CD4-positive, alpha-beta T cell treated with Interleukin-17A for 1 hour (primary cell): ENCODE measurements at places on chromosomes 6 and 20.

- DNase-seq: no peak
Observed at GRCh38 chr6:71602385-71603007, 283.9 kb upstream of the RIMS1 start.

GRCh38 chr6:136751522-136751956, 40.7 kb downstream of the MAP3K5 start:
- peak; percentile 67 for DNase-seq

- DNase-seq: no peak
Observed at GRCh38 chr6:94736236-94736635, 841.1 kb upstream of the MANEA start.

DNA sequence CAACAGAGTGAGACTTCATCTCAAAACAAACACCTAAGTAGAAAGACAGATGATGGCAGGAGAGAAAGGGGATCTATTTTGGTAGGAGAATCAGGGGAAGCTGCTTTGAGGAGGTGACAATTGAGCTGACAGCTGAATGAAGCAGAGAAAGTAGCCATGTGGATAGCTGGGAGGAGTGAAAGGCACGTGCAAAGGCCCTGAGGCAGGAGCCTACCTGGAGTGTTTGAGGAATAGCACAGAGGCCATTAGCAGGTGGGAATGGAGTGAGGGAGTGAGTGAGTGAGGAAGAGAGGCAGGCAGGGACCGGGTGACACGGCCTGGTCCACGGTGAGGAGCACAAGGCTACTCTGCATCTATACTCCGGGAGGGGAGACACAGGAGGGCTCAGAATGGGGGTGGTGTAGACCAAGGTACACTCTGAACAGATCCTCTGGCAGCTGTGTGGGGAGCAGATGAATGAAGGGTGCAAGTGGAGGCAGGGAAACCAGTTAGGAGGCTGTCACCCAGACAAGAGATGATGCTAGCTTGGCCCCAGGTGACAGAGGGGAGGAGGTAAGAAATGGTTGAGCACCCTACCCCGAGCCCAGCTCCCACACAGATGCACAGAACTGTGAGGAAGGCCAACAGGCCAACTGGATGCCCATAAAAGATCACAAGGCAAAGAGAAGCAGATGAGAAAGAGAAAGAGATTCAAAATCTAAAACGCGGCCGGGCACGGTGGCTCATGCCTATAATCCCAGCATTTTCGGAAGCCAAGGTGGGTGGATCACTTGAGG, 43.6 kb downstream of the NFATC2 start:
- no peak for DNase-seq

- DNase-seq: no peak
Observed at GRCh38 chr20:51156041-51156982, 133.4 kb upstream of the KCNG1 start.

DNA sequence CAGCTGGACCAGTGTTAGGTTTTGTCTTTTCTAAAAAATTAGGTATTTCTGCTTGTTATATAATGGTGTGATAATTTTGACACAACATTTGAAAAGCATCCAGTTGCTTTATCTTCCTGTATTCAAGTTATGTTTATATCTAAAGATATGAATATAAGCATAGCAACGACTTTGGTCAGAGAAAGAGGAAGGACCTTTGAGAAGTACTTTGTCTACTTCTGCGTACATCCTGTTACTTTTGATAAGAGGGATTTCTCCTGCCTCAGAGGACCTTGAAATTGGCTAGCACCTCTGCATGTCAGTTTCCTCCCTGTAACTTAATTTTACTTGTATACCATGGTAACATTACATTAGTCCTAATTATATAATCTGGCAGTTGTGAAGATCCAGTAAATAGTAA, 24.8 kb downstream of the PHF20 start:
- peak; percentile 50 for DNase-seq

DNA sequence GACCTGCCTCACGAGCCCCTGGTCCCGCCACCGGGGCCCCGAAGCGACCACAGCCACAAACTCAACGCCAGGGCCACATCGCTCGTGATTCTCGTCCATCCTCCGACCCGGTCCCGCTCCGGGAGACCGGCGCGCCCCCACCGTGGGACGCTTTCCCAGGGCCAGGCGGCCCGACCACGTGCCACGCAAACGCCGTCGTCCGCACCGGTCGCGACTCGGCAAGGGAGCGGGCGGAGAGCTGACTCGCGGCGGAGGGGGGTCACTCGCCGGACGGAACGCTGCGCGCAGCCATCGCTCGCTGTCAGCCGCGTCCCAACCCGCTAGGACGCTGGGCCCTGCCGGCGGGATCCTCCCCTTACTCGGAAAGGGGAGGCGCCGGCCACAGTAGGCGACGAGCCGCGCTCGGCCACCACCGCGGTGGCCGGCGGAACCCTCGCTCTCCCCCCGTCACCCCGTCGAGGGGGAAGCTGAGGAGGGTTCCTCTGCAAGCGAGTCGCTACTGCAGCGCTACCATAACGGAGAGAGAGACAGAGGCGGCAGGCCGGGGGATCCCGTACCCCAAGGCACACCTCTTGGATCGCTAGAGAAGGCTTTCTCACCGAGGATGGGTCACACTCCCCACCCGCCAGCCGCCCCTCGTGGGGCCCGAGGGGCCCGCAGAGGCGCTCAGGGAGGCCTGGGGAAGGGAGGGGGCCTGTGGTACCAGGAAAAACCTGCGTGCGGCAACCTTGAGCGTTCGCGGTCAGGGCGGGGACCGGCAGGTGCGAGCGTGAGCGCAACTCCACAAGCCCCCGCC, 511.8 kb upstream of the ZNF337 start:
- DNase-seq: peak; percentile 57

DNA sequence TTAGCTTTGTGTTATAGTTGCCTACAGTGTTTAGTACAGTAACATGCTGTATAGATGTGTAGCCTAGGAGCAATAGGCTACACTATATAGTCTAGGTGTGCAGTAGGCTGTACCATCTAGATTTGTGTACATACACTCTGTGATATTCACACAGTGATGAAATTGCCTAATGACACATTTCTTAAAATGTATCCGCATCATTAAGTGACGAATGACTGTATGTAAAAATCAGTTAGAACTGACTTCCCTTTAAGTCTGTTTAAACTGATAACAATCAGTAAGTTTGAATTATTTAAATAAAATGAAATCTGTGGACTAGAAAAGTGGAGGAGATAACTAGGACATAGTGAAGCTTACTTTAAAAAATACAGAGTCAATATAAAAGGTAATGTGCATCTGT, 176.1 kb downstream of the CDKAL1 start:
- DNase-seq: no peak

DNA sequence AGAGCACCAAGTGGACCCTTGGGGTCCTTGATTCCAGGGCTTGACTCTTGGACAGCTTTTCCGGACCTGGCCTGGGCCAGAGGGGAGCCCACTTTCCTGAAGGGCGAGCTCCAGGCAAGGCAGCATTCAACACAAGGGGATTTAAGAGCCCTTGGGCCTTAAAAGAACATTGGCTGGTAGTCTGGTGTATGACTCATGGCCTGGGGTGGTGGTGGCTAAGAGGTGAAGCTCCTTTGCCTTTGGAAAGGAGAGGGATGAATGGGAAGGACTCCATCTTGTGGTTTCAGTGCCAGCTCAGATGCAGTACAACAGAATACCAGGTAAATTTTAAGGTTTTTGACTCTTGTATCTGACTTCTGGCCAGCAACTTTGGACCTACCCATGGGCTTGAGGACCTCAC, 760.7 kb downstream of the GRIK2 start:
- DNase-seq: no peak

GRCh38 chr20:47230811-47231256, 125.7 kb downstream of the ZMYND8 start:
- DNase-seq: no peak

DNA sequence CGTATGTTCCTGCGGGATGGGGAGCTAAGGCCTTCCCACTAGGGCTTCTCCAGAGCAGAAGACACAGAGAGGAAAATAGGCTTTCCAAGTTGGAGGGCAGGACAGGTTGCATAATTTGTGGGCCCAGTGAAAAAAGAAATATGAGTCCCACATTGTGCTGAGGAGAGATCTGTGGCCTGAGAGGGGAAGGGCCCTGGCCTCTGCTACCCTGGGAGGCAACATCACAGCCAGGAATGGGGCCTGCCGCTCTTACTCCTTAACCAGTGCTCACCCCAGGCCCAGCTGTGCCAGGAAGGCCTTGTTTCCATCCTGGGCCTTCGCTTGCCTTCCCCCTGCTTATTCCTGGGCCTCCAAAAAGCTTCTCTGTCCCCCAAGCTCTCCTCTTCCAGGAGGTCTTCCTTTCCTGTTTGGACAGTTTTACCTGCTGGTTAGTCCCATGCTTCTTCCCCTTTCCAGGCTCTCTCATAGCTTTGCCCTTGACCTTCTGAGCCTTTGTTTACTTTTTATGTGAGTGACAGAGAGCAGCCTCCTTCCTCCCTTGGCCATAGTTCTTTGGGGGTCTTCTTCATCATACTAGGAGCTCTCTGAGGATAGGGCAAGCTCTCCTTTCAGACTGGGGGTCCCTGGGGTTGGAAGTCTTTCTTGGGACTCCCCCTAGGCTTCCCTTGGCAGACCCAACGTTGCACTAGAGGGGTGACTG, 26.2 kb upstream of the VEGFA start:
- no peak for DNase-seq

DNA sequence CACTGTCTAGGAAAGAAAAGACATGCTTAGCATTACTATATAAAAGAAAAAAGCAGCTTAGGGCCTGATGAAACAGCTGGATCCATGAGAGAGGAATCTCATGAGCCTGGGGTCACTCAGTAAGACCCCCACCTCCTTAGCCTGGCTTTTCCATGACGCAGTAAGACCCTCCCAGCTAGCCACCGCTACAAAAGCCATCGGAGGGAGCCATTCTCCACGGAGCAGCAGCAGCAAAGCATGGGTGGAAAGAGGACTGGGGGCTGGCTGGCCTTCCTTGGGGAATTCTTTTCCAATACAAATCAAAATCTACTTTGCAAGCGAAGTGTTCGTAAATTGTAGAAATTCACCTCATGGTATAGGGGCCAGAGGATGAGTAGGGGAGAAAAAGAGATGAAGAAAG, 91.8 kb downstream of the SOD2 start:
- no peak for DNase-seq

DNA sequence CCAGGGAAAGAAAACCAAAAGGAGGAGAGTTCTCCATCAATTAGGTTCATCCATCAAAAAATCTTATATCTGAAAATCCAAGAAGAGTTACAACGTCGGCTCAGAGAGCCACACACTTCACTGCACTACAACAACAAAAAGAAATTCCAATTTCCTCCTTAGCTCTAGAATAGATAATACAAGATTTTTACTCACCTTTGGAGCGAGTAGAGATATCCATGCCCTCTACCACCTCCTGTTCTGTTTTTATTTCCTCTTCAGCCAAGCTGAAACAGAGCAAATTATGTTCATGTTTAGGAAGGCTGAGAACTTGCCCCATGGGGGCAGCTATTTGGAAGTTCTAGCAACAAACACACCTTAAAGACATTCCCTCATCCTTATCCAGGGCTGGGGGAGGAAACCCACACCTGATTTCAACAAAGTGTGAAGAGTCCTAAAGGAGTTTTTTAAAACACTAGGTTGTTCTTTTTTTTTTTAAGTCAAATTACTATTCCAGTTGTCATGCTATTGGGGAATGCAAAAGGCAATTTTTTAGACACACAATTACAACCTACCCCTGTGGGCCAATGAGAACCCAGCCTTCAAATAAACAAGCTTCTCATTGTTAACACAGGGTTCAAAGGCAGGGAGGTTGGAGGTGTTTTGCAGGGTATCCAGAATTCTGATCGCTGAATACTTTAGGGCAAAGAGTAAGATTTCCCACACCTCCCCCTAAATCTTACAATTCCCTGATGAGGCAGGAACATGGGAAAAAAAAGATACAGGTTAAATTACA, 8.7 kb downstream of the ZMYND8 start:
- DNase-seq: no peak

GRCh38 chr6:122818866-122819265, 29.8 kb downstream of the SMPDL3A start:
- no peak for DNase-seq

GRCh38 chr6:118789419-118789818, 104.5 kb upstream of the ASF1A start:
- DNase-seq: no peak

- DNase-seq: no peak
Observed at GRCh38 chr6:150866991-150867501, 1.5 kb downstream of the MTHFD1L start.

- DNase-seq: no peak
Observed at GRCh38 chr6:114157848-114158247, 185.0 kb downstream of the HS3ST5 start.

DNA sequence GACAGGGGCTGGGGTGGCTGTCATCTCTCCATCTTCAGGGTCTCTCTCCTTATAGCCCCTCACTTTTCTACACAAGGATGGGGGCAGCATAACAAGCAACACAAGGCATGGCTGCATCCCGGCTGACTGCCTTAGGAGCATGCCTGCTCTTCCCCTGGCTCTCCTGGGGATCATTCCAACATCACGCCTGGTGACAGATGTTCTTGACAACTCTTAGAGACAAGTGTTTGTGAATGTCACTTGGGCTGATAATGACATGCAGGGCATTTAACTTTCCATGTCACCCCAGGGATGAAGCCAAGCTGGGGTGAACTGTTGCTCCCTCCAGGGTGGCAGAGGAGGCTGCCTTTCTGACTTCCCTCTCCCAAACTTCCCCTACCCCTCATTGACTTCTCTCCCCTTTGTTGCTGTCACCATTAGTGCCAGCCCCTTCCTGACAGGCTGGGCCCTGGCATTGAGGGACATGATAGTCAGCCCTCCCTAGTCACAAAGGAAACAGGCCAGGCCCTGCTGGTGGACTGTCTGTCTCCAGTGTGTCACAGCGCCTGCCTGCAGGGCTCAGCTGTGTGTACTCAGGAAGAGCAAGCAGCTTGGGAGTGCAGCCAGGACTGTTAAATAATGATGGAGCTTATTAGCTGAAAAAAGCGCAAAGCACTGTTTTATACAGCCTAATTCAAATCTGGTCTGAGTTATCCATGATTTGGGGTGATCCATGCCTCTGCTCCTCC, 161.8 kb downstream of the LRFN2 start:
- no peak for DNase-seq
